ENCODE measurements at places on chromosomes 1 and 21.

- peak; percentile 80 for DNase-seq
Observed at GRCh38 chr1:203625628-203626019, 1.0 kb upstream of the ATP2B4 start.

- no peak for DNase-seq
Observed at GRCh38 chr1:247822060-247822459, 1.9 kb downstream of the OR14A16 start.

DNA sequence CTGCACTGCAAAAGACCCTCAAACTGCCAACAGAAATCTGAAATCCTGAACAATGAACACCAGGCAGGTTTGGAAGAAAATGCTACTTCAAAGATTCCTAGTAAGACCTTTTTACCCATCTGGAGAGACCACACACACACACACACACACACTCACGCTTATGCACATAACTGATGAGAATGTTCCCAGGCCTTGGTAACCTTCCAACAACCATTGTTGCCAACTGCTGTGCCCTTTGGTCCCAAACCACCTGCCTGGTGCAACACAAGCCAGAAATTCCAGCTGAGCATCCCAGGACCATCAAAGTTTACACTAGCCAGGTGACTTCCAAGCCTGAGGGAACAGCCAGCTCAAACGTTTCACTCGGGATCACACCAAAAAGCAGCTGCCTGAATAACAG is 56.9 kb downstream of the SEC16B start:
- DNase-seq: no peak

- DNase-seq: peak; percentile 10
Observed at GRCh38 chr1:59730759-59731478, 83.8 kb upstream of the HOOK1 start.

- DNase-seq: no peak
Observed at GRCh38 chr1:40877698-40878097, 15.5 kb upstream of the CITED4 start.

- DNase-seq: no peak
Observed at GRCh38 chr1:234737967-234738314, 128.0 kb upstream of the IRF2BP2 start.

DNA sequence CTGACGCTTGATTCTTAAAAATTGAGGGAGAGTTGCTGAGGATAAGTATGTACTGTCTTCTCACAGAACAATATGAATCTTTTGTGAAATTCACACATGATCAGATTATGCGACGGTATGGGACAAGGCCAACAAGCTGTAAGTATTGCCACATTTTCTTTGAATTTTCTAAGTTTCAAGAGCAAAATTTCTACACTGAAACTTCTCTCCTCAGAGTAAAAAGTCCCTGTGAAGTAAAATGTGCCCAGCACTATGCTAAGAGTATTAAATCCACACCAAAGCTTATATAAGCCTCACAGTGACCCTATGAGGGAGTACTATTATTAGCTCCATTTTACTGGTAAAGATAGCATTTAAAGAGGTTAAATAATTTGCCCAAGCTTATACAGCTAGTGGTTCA is 12.2 kb downstream of the AKIRIN1 start:
- DNase-seq: peak; percentile 26

DNA sequence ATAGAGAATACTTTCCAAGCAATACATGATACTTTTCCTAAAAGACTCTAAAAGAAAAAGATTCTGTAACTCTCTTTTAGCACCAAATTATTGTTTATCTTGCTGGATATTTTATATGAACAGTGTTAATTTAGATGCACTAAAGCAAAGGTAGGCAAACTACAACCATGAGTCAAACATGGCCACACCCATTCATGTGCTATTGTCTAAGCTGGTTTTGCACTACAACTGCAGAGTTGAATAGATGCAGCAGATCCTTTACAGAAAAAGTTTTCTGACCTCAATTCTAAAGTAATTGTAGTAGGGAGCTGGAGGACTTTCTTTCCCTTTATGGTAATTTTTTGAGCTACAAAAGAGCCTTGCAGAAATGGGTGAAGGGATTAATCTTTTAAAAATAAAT is 19.4 kb downstream of the BLZF1 start:
- no peak for DNase-seq

DNA sequence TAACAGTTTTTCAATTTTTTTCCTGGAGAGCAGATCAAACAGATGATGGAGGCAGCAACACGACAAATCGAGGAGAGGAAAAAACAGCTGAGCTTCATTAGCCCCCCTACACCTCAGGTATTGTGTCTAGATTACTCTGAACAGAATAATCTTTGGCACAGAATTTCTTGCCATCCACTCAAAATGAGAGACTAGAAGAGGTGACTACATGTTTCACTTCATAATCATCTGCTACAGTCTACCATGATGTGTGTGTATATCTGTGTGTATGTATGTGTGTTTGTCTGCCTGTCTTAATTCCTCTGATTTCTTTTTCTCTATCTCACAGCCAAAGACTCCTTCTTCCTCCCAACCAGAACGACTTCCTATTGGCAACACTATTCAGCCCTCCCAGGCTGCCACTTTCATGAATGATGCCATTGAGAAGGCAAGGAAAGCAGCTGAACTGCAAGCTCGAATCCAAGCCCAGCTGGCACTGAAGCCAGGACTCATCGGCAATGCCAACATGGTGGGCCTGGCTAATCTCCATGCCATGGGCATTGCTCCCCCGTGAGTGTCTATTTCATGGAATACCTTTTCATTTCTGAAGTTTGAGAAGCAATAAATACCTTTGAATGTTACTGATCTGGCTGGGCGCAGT is 11.4 kb downstream of the PRPF3 start:
- no peak for DNase-seq

GRCh38 chr1:111236379-111236778 is 8.9 kb downstream of the CHI3L2 start:
- no peak for DNase-seq

DNA sequence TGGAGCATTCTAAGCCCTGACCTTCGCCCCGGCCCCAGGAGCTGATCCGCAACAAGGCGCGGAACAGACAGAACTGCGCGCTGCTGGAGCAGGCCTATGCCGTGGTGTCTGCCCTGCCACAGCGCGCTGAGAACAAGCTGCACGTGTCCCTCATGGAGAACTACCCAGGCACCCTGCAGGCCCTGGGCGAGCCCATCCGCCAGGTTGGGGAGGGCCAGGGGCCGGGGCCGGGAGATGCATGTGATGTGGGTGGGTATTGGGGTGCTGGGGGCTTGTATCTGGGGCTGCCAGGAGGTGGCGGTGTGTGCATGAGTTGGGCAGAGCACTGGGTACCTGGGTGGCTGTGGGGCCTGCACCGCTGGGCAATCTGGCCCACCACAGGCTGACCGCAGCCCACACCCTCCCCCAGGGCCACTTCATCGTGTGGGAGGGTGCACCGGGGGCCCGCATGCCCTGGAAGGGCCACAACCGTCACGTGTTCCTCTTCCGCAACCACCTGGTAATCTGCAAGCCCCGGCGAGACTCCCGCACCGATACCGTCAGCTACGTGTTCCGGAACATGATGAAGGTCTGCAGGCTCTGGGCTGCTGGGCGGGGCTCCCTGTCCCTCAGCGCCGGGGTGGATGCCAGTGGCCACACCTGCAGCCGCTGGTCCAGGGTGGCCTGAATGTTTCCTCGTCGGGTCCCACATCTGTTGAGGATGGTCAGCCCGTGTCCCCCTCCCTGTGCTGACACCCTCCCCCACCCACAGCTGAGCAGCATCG is 65.8 kb downstream of the TRIM11 start:
- no peak for DNase-seq

DNA sequence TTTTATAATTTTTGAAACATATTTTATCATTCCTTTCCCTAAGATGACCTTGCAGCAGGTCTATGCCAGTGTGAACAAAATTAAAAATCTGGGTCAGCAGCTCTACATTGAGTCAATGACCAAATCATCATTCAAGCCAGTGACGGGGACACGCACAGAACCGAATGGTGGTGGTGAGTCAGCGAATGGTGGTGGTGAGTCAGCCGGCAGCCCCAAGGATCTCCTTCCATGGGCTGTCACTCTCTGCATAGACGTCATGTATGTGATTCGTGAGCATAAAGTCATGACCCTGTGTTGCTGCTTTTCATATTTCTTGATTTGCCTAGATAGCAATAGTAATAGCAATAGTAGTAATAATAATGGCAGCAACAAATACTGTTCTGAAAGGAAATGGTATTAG is 26.3 kb downstream of the PER3 start:
- DNase-seq: peak; percentile 41

- DNase-seq: no peak
Observed at GRCh38 chr1:246794828-246795671, 70.8 kb downstream of the SCCPDH start.

DNA sequence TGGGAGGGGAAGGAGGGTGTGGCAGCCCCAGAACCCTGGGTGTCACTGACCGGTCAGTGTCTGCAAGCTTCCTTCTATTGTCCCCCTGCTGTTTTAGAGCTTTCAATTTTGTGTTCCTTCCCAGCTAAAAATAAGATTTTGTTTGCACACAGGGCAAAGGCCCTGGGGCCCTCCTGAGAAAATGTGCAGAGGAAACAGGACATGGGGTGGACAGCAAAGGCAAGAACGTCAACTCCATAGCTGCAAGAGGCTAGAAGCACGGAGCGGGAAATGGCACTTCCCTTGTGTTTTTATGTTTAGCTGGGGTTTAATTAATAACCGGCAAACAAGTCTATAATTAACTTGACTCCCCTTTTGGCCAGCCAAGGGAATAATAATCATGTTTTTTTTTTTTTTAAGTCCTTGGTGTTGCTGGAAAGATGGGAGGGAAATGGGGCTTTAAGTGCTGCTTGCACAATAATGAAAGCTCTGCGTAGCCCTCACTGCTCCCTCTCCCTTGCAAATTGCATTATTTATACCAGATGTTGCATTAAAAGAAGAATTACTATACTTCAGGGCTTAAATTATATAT is 261.4 kb upstream of the USP24 start:
- no peak for DNase-seq

DNA sequence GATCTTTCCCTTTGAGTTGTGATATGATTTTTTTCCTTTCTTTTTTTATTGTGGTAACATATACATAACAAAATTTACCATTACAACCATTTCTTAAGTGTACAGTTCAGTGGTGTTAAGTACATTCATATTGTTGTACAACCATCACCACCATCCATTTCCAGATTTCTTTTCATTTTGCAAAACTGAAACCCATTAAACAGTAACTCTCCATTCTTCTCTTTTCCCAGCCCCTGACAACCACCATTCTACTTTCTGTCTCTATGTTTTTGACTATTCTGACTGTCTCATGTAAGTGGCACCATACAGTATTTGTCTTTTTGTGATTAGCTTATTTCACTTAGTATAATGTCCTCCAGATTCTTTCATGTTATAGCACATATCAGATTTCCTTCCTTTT is 30.3 kb downstream of the CEP350 start:
- no peak for DNase-seq

DNA sequence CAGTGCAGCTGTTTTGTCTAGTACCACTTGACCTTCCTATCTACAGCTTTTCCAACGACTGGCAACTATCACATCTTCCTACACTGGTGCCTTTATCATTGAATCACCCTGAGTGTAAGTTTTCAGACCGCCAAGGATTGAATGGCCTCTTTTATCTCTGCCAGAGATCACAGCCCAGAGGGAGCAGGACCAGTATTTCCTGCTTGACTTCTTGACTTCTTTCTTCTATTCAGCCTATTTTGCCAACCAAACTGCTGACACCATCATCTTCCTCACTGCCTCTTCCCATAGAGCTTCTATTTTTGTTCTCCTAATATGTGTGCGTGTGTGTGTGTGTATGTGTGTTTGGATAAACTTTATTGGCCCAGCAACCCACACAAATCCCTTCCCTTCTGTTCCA is 53.8 kb downstream of the SERBP1 start:
- no peak for DNase-seq

- no peak for DNase-seq
Observed at GRCh38 chr1:178706432-178706831, 18.6 kb upstream of the RALGPS2 start.

GRCh38 chr1:179785031-179785431 is 41.9 kb downstream of the FAM163A start:
- no peak for DNase-seq

GRCh38 chr1:18557621-18558465 is 72.8 kb upstream of the PAX7 start:
- peak; percentile 12 for DNase-seq

DNA sequence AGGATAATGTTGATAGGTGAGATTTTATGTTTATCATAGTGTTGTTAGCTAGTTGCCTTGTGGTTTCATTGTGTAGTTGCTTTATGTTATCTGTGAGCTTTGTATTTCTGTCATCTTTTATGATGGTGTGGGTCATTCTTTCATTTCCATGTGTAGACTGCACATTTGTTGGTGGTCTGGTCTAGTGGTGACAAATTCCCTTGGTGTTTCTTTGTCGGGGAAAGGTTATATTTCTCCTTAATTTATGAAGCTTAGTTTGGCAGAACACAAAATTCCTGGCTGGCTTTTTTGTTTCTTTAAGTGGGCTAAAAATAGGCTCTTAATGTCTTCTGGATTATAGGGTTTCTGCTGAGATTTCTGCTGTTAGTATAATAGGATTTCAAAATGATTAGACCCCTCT is 347.2 kb upstream of the ADAMTS5 start:
- no peak for DNase-seq

DNA sequence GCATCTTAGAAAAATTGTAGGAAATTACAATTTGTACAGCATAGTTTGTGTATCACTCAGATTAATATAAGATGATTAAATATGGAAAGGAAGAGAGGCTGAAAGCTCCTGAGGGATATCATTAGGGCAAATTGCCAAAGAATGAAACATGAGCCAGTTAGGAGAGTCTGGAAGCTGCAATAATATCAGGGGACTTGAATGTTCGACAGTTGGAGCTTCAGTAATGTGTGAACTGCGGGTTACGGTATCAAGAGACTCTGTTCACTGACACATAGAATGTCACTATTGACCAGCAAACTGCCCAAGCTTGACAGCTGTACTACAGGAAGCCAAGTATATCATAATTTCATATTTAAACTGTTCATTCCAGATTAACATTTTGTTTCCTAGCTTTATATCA is 157.2 kb downstream of the DENND1B start:
- no peak for DNase-seq

DNA sequence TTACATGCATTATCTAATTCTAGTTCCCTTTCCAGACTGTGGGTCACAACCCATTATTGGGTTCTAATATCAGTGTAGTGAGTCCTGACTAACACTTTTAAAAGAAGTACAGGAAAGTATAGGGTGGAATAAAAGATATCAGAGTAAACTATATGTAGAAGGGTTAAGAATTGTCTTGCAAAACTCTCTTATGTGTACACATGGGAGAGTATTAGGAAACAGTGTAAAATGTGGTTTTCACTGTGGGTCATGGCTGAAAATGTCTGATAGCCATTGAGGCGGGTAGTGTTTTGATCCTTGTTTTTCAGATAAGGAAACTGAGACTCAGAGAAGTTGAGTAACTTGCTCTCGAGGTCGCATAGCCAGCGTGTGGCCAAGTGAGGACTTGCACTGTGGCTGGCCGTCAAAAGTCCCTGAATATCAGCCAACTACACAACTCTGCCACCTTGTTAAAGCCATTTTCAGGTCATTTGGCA is 18.5 kb upstream of the MTARC1 start:
- DNase-seq: no peak

Measured in activated CD4-positive, alpha-beta T cell treated with anti-CD3 and anti-CD28 coated beads, Interleukin-2, amount 50 U/mL, for 16 hours (primary cell).